Activated naive CD4-positive, alpha-beta T cell treated with anti-CD3 and anti-CD28 coated beads, Interleukin-2, amount 10 ng/mL, durations not matched to agents 7 days and 5 days (primary cell): ENCODE measurements at places on chromosomes 4 and X.
A peak's percentile ranks its signal among the peaks of the same experiment; 100 is the strongest.

DNA sequence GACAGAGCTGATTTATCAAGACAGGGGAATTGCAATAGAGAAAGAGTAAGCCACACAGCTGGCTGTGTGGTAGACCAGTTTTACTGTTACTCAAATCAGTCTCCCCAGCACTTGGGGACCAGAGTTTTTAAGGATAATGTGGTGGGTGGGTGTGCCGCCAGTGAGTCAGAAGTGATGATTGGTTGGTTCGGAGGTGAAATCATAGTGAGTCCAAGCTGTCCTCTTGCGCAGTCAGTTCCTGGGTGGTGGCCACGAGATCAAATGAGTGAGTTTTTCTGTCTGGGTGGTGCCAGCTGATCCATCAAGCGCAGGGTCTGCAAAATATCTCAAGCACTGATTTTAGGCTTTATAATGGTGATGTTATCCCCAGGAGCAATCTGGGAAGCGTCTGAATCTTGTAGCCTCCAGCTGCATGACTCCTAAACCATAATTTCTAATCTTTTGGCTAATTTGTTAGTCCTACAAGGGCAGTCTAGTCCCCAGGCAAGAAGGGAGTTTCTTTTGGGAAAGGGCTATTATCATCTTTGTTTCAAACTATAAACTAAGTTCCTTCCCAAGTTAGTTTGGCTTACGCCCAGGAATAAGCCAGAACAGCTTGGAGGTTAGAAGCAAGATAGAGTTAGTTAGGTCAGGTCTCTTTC, 44.0 kb upstream of the PPP1R2C start:
- DNase-seq: no peak

- no peak for DNase-seq
Measured at GRCh38 chr4:73420615-73421014, 15.4 kb upstream of the AFP start.

DNA sequence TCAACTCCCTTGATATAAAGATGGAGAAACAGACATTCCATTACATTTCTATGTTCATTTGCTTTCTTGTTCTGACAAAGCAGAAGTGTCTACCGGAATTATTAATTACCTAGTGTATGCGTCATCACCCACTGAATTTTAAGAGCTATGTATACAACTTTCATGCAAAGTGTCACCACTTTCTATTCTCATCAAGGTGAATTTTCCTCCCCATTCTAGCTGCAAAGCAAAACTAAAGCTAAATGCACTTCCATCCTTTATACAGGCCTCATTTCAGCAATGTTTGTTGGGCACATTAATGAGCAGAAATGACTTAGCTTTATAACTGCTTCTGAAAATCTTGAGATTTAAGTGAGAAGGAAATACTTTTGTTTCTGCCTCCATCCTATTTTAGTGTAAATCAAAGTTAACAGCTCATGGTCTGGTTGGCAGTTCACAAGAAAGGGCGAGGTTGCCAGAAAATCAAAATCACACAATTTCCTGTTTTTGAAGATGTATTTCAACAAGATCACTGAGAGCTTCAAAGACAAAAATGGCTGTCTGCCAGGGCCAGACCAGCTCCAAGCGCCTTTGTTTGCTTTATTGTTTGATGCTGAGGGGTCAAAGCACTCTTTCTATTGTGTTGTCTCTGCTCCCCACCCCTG, 7.2 kb upstream of the FAM9C start:
- DNase-seq: peak; percentile 46

DNA sequence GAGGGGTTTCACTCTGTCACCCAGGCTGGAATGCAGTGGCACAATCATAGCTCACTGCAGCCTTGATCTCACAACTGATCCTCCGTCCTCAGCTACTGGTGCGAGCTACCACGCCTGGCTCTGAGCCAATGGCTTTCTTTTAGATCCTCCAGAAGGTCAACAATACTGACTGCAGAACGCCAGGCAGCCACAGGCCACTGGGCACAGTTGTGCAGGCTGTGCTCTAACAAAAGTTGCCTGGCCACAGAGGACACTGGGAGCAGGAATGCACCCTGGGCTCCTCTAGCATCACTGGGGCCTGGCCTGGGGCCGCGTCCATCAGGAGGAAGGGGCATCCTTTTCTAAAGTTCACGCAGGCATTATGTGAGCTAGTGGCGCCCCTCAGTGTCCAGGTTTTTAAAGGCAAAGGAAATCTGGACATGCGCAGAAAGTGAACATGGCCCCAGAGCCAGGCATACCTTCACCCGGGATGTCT, 14.9 kb upstream of the PORCN start:
- peak; percentile 34 for DNase-seq

DNA sequence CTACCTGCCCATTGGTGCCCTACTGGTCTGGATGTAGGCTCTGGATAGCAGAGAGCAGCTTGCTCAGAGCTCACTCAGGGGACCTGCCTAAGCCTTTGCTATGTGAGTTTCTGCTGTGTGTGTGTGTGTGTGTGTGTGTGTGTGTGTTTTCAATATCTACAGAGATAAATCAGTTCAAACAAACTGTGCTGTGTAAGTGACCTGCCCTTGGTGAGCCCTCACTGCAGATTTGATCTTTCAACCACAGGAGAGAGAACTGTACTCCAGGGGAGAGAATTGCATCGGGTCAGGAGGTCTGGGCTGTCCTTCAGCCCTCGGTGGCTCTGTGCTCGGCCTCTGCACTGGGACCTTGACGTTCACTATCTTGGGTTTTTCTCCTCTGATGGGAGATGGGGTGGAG, 35.0 kb upstream of the CDKN2AIP start:
- no peak for DNase-seq

- DNase-seq: no peak
Measured at GRCh38 chrX:133668225-133668931, 253.1 kb upstream of the GPC4 start.

DNA sequence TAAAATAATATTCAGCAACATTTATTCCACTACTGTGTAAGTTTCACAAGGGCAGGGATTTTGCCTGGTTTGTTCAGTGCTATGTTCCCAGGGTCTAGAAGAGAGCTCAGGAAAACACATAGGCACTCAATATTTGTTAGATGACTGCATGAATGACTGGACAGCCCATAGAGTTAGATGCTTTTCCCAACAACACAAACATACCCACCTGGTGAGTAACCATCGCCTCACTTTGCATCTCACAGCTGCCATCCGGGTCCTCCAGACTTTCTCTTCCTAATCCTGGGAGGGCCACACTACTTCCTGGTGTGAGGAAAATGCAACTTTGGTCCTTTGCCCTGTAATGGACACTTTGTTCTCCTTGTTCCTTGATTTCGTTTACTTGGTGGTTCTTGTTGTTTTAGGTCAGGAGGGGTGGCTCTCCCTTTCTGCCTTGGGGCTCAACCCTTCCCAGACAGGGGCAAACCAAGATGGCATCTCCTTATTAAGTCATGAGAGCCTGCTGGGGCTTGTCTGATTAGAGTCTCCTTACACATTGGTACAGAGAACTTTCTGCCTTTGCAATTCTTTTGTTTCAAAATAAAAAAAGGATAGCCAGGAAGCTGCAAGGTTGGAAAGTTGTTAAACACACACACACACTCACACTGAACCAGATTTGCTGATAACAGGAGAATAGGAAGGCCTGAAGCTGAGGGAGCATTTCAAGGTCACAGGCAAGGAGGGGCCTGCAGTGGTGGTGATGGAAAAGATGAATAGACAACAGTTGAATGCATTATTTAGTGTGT, 190.6 kb downstream of the MID1IP1 start:
- no peak for DNase-seq

DNA sequence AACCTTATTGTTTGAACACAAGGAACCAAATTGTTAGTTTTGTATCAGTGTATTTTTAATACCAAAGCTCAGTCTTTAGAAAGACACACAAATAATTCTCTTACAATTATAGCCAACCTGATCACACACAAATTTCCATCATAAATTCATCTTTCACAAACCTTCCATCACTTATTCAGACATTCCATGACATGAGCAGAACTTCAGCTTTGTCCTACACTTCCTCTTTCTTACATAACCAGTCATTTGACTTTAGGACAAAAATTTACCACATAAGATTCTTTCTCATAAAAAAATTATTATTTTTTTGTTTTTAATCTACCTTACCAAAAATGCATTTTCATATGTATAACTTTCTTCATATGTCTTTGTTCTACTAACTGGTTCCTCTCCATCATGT, 312.2 kb downstream of the GALNTL6 start:
- DNase-seq: no peak

GRCh38 chr4:105092356-105092755, 54.3 kb upstream of the TET2 start:
- DNase-seq: no peak

DNA sequence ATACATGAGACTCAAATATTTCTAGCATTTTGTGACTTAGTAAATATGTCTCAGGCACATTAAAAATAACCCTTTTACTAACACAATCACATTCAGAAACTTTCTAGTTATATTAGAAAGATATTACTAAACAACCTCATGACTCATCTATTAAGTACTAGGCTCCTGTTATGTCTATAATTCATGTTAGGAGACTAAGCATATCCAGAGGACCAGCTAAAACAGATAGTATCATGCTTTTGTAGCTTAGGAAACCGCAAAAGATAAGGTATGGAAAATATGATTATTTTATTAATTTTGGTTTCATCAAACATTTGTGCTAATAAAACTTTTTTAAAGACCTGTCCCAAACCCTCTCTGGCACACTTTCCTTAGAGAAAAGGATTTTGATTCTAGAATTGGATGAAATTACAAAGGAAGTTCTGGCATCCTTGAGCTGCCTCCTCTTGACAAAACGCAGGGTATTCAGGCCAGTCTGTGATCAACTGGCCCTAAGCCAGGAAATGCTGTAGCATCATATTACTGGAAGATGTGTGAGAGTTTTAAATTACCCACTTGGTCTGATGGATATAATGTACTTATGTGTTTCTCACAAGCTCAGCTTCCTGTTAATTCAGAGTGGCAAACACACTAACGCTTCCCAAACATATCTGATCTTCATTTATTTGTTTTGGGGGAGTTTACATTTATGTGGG, 60.4 kb downstream of the NRK start:
- no peak for DNase-seq

DNA sequence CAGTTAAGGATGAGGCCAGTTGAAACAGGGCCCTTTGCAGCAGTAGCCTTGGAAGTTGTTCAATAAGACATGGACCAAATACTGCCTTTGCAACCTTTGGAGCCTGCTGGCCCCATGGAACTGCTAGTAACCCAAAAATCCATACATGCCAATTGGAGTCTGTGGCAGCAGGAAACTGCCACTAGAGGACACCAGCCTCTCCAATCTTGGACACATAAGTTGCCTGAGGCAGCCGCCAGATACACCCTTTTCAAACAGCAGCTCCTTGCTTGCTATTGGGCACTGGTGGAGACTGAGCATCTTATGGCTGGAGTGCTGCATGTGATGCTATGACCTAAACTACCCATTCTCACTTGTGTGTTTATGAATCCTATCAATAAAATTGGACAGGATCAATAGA, 14.8 kb upstream of the LAP3 start:
- DNase-seq: no peak

GRCh38 chr4:168383510-168383909, 65.0 kb upstream of the DDX60 start:
- DNase-seq: no peak

- DNase-seq: peak; percentile 27
Measured at GRCh38 chrX:41688835-41689234, at the start of gene GPR34. Gene GPR34, plus strand, starts transcription at chrX:41688973. Its CDS starts 6,661 bp downstream, at chrX:41695634.

GRCh38 chr4:122665161-122665929, 44.5 kb upstream of the IL21 start:
- DNase-seq: no peak

GRCh38 chr4:113941836-113942235, 37.6 kb downstream of the ARSJ start:
- DNase-seq: no peak

DNA sequence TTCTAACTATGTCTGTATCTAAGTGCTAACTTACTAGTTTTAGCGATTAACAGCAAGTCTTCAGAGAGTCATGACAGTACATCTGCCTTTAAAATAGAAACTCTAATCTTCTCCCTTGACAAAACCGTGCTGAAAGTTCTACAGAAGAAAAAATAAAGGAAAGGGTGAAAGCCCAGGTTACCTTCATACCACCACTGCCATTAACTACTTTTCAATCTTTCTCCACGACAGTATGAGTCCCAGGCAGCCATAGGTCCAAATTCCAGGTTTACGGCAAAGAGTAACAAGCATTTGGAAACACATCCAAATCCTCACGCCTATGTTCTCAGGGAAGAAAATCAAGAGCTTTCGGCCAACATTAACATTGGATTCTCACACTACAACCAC, 12.4 kb upstream of the ZCCHC13 start:
- no peak for DNase-seq

GRCh38 chrX:13742397-13743176, 8.0 kb downstream of the OFD1 start:
- DNase-seq: peak; percentile 53

- no peak for DNase-seq
Measured at GRCh38 chrX:151725338-151725614, 9.3 kb upstream of the CNGA2 start.

DNA sequence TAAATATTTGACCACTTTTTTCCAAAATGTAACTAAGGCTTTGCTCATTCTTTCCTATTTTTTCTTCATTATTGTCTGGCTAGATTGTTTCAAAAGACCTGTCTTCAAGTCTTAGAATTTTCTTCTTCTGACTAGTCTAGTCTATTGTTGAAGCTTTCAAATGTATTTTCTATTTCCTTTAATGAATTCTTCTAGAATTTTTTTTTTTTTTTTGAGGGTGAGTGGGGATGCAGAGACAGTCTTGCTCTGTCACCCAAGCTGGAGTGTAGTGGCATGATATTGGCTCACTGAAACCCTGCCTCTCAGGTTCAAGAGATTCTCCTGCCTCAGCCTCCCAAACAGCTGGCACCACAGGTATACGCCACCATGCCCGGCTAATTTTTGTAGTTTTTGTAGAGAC, 141.4 kb downstream of the TET2 start:
- DNase-seq: no peak

DNA sequence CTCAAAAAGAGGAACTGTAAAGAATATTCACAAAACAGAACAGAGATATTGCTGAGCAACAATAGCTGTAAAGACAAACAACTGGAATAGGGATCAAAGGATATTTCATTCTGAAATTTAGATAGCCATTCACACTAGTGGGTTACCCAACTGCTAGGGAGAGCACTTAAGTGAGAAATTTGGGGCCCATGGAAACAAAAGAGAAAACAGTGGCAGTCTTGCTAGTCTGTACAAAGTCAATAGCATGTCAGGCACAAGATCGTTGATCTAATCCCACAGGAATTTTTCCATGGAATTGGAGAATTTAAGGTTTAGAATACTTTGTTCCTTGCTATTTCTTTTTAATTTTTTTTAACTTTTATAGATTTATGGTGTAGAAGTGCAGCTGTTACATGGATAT, 467.0 kb downstream of the PCDH18 start:
- no peak for DNase-seq

GRCh38 chr4:9923195-9923812, 98.0 kb downstream of the SLC2A9 start:
- no peak for DNase-seq

DNA sequence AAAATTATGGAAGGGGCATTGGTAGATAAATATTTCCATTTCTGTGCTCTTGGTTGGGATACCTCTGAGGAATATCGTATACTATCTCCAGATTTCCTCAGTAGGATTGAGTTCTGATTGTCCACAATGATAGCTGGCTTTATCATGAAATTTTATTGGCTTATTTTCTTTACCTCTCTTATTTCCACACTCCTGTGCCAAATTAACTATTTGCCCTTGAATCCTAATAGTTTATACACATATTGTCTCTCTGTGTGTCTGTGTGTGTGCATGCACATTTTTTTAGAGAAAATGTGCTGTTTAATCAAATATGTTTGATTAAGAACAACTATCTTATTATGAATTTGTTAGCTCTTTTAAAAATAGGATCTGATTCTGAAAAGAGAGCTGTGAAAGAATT, 271.6 kb downstream of the DTHD1 start:
- no peak for DNase-seq
